ENCODE measurements at places on chromosomes 12 and 14.

- DNase-seq, result no peak
These were observed 1168.4 kb downstream of the FSCB start for GRCh38 chr14:43338713-43339112.

- DNase-seq, result no peak
These were observed 98.9 kb downstream of the RFLNA start for GRCh38 chr12:124393831-124394230.

DNA sequence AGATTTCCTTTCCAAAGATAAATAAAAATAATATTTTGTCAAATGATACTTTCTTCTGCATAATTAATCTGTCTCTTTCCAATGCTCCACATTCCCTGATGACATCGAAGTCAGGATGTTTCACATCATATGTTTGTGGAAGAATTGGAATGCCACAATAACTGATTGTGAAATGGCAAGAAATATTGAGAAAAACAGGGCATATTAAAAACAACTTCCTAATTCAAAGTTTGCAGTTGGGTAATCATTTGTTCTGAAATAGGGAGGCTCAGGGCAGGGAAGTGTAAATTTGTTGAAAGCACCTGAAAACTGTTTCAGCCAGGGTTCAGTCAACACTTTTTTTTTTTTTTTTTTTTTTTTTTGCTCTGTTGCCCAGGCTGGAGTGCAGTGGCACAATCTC is 50.7 kb downstream of the BCAT1 start:
- no peak for DNase-seq

GRCh38 chr14:34365309-34365915 is 96.6 kb downstream of the SPTSSA start:
- DNase-seq, result no peak

DNA sequence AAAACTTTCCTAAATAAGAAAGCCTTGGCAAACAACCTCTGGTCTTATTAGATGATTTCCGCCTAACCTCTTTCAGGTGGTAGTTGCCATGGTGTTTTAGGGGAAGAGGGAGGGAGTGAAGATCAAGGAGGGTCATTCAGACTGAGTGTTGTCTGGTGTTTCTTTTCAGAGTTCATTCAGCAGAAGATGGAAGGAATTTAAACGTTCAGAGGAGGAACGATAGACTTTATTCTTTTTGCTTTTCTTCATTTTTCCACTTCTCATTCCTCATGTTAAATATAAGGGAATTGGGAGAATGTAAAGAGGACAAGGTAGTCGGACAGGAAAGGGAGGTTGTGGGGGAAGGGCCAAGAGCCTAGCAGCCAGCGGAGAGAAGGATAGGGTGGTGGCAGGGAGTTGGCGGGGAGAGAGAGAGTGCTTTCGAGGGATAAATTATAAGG is 17.4 kb upstream of the SALL2 start:
- no peak for DNase-seq

- DNase-seq, result no peak
These were observed 678 bp downstream of the MDM1 start for GRCh38 chr12:68331500-68331868.

DNA sequence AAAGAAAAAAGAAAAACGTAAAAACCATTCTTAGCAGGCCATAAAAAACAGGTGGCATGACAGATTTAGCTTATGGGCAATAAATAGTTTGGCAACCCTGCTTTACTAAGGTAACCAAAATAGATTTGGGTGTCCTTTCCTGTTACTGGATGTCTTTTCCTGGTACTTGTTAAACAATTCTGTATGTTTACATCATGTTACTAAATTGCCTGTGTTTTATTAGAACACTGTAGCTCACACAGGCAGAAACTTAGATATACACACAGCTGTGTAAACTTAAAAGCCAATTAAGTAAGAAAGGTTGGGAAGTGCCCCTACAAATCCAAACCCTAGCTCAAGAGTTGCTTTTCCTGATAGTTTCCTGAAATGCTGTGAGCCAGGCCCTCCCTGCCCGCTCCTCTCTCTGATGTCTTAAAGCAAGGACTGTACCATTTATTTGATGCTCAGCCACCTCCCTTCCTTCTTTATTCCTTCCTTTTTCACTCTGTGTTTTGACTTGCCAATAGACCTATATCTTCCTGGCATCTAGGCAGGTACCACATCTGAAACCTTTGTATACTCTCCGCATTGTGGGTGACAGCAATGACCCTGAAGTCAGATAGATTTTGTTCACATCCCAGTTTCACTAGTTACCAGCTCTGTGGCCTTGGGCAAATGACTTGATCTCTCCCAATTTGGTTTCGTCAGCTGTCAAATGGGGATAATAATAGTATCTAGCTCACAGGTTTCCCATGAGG is 3.7 kb upstream of the CAMKK2 start:
- DNase-seq, result no peak

DNA sequence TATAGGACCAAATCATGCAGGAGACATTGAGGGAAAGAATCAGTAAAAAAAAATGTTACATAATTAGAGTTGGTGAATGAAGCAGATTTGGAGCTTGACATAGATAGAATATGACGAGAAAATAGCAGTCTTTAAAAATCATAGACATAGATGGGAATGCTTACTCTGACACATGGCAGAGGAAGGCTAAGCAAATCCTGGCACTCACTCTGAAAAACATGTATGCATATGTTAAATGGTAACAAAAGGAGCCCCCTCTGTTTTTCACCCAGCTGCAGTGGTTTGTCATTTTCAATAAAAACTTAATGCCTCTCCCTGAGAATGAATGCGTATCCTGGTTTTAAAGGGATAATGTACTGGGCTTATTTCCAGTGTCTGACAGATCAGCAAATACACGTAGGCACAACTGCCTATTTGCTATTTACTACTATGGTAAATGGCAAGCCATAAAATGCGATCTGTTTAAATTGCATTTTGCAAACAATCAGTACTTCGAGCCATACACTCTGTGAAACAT is 561.2 kb upstream of the SEL1L start:
- DNase-seq, result no peak

DNA sequence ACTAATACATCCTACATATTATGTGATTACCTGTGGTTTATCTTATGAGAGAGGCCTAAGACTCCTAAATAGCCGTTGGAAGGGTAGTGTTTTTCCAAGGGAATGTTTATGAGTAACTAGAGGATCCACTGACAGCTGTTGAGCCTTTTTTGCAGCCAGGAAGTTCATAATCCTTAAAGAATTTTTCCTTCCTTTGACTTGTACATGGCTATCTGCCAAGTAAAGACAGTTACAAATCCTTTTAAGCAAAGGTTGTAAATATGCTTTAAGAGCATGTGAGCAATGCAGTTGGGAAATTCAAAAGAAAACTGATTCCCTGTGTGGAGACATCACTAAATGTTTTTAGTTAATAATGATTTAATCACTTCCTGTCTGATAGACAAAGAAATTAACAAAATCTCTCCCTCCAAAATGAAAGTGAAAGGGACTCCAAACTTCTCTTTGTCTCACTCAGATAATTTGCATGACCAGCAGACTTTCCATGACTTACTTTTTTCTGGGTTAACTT is 333.8 kb downstream of the PDZRN4 start:
- no peak for DNase-seq

DNA sequence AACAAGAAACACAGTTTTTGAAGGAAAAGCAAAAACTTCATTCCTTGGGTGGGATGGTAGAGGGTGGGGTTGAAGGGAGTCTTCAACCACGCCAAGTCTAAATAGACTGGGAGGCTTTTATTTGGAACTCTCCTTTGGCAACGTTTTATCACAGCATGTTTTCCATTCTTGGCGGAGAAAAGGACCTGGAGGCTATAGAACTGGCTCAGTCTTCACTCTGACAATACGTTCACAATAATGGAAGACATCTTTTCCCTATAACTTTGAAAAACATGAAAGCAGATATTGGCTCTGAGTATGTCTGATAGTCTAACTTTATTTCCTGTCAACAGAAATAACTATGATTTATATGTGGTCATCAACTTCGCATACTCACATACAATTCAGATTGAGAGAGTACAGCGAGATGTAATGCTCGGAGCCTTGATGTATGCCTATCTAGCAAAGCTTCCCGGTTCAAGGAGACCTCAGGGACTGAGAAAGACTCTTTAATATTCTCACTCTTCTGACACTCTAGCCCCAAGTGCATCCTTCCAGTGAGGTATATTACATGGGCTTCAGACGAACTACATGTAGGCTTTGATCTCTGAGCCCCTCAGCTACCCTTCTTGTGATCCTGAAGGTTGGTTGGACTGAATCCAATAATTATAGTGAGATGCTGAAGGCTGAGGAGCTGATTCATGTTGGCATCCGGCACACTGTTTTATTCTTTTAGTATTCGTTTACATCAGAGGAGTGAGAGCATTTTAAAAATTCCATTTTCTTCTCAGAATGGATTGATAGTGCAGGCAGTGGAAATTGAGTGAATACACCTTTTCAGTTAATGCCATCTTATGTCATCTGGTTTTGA is 14.0 kb downstream of the TMEM30B start:
- no peak for DNase-seq

All from D341Med (cell line).